ENCODE measurements at places on chromosomes 4 and X.
A peak's percentile ranks its signal among the peaks of the same experiment; 100 is the strongest.

- peak; percentile 39 for DNase-seq
These were observed 44.3 kb upstream of the TBL1X start for GRCh38 chrX:9420275-9421265.

DNA sequence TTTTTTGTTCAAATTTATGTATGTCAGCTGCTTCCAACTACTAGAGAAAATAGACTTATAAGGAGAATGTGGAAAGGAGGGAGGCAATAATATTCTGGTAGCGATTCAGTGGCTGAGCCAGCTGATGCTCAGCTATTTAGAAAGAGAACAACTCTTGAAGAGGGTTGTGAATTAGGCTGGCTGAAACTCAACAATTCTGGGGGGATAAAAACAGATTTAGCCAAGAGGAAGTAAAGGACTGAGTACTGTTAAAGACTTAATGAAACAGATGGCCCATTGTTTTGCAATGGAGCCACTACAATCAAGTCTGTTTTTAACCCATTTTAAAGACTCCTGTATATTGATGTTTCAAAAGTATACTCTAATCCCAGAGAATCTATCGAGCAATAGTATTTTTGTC, 1058.9 kb downstream of the C4orf33 start:
- DNase-seq, result no peak

DNA sequence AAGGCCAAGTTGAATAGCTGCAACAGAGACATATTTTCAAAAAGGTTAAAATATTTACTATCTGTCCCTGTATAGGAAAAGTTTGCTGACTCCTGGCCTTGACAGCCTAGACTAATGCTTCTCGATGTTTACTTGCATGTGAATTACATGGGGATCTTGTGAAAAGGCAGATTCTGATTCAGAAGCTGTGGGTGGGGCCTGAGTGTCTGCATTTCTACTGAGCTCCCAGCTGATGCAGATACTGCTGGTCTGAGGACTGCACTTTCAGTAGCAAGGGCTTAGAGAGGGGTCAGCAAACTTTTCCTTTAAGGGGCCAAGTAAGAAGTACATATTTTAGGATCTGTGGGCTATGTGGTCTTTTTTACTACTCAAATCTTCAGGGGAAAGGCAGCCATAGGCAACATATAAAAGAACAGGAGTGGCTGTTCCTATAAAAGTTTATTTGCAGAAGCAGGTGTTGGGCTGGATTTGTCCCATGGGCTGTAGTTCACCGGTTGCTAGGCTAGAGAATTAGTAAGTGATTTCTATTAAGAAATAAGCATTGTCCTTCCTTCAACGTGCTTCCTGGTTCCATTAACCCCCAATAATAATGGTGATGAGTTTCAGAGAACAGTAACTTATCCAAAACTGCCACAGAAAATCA, 97.2 kb upstream of the PDE5A start:
- DNase-seq, result no peak

DNA sequence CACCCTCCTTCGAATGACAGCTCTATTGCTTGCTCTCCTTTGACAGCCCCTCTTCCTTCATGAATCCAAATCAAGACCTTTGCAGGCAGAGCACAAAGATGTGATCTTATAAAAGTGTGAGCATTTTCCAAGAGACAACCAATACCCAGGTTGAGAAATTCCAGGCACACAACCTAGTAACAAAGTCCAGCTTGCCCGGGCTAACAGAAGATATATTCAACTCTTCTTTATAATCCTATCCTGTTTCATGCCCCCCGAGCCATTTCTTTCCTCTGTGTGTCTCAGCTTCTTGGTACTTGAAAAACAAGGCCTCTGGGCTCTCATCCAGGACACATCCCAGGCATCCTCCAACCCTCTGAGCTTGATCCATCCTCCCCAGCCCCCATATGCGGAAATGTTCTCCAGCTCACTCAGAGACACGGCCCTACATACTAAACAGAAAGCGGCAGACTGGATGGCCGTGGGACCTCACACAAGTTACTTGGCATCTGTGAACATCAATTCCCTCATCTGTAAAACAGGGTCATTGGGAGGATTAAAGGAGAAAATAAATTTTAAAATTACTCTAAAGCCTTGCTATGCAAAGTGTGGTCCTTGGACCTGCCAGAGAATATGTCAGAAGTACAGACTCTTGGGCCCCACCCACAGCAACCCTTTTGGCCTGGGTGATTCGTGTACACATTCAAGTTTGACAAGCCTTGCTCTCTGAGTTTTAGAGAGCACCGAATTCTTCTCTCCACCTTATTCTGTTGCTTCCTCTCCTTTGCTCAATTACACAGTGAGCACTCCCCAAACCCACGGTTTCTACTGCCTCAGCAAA, 627.0 kb downstream of the BCOR start:
- no peak for DNase-seq

- no peak for DNase-seq
These were observed 756.8 kb downstream of the RAPGEF2 start for GRCh38 chr4:159859656-159860148.

DNA sequence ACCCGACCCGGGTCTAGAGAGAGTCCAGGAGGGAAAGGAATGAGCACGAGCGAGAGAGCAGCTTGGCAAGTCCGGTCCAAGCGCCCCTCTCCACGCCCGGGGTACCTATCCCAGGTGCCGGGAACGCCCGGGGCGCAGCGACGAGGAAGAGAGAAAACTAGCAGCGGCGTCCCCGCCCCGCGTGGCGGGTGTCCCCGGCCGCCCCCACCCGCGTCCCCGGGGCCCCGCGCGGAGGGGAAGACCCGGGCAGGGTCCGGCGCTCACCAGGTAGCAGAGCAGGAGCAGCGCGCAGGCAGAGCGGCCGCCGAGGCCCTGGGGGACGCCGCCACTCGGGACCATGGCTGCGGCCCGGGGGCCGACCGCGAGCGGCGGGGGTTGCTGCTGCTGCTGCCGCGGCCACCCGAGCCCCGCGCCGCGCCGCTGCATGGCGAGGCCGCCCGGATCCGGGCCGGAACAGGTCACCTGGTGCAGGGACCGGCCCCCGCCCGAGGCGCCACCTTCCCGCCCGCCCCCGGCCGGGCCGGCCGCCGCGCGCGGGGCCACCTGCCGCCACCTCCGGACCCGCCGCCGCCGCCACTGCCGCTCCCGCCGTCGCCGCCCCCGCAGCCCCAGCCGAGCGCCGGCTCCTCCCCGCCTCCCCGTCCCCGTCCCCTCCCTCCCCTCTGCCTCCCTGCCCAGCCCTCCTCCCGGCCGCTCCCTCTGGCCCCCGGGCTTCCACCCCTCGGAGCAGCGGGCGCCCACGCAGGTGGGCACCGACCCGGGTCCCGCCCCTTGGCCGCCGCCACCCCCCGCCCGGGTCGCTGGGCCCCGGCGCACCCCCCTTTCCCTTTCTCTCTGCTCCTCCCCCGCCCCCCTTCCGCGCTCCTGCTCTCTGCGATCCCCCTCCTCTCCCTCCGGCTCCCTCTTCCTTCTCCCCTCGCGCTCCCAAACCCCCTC, at the start of gene SEL1L3:
TSS of gene SEL1L3 (minus strand) at position 578 of the 936 bp plus-strand sequence. CDS start at position 426, 152 bp downstream.
- no peak for DNase-seq

DNA sequence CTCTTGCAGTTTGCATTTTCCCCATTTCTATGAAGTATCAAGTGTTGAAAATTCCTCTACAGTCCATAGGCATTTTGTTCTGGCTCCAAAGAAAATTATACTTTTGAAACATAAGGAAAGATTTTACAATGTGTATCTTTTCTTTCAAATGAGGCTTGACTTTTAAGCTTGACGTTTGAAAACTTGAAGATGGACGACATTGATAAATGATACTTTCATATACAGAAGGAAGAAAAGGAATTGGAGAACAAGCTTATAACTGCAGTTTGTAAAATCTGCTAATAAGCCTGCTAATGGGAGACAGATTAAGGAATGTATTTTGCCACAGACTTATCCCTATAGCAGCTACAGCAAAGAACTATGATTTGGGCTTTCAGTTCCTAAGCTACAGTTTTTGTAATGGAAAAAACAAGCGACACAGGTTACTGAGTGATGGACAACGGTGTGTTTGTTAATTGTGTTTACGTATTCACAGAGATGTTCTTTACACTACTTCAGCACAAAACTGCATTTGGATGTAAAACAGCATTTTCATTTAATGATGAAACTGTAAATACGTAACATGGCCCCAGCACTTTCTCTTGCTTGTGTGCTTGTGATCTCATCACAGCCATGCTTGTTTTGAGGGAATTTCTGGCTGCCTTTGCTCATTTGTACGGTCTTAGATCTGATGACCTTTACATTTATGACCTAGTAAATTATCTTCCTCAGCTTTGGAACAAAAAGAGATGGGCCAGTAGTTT, 83.2 kb upstream of the FAT1 start:
- DNase-seq, result no peak

GRCh38 chrX:22740836-22741235, 258.9 kb upstream of the DDX53 start:
- DNase-seq, result no peak

DNA sequence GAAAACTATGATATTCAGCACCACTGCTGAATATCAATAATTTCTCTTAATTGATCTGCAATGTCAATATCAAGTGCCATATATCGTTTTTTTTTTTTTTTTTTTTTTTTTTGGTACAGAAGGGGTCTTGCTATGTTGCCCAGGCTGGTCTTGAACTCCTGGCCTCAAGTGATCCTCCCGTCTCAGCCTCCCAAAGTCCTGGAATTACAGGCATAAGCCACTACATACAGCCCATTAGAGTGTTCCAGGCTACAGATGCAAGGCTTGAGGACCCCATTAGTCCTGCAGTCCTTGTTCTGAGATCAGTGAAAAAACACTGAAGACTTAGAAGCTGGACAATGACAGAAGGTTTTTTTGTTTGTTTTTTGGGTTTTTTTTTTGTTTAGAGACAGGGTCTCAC, 48.3 kb downstream of the PPP3CA start:
- no peak for DNase-seq

DNA sequence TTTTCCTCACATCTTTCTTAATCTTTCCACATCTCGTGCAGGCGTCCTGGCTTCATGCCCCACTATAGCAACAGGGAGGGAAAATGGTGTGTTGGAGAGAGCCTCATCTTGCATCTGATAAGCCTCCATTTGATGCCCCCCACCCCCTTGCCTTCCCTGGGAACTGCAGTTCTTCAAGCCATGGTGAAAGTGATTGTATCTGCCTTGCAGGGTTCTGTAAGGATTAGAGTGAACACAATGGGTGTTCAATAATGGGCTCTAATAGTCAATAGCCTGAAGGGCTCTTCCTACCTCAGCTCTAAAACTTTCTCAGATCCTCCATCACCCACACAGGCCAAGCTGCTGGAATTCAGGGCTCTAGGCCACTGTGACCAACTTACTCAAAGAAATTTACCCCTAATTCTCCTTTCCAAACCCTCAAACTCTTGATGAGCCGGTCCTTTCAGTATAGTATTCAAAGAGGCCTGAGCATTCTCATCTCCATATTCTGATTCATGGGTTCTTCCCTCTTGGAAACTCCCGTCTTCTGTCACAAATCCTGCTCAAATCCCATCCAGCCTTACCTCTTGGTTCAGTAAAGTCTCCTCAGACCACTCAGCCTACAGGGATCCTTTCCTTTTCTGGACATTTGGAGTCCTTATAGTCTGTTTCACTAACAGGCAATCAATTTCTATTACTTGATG, 128.3 kb upstream of the TRIM2 start:
- no peak for DNase-seq

DNA sequence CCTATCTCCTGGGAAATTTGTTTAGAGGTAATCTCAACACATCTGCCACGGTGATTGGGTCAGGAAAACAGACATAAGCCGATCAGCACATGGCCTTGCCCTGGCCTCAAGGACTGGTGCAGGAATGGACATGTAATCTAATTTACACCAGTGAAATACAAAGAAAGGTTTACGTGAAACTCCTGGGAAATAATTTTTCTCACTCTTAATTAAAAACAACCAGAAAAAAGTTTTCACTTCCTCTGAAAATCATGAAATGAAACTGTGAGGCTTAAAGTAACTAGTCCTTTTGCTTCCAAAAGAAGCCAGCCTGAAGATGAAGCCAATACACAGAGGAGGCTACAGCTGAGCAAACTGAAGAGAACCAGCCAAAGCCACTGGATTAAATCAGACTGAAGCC, 154.1 kb upstream of the FAM241A start:
- no peak for DNase-seq

- no peak for DNase-seq
These were observed 147.9 kb downstream of the PTCHD1 start for GRCh38 chrX:23482561-23482960.

DNA sequence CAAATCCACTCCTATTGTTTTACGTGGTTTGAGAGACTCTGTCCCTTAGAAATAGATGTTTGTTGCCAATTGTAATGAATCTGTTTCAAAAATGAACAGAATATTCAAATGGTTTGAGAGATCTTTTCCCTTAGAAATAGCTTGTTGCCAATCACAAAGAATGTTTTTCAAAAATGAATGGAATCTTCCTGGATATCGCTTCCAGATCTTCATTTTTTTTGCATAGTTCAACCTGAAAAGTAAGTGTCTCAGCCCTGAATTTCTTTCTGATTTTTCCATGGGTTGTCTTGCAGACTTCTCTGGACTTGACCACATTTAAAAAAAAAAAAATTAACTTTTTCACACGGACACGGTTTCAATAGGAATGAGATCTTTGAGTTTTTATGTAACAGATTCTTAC, 22.7 kb downstream of the SHOX start:
- DNase-seq, result no peak

Data from NCI-H2227 treated with DMSO at 0.1 percent for 48 hours (cell line).